ENCODE measurements at places on chromosomes 1 and 21. TPM values are rescaled to one million over a fixed set of nuclear protein-coding genes. Genes with fewer than 3 reads are reported as not detected.

PGBD5 gene
- 14.0 TPM for total RNA-seq

- no peak for DNase-seq
These were observed 36.6 kb downstream of the KIAA0040 start for GRCh38 chr1:175155936-175156335.

GRCh38 chr21:34524646-34525601, 12.9 kb upstream of the KCNE1 start:
- no peak for DNase-seq

GRCh38 chr21:27572696-27573095, 605.8 kb upstream of the ADAMTS5 start:
- DNase-seq, result no peak

STYXL2 gene
- total RNA-seq, result 462 TPM

GRCh38 chr1:180230791-180231505, 884 bp downstream of the LHX4 start:
- peak; percentile 74 for DNase-seq

- DNase-seq, result no peak
These were observed 496.1 kb downstream of the NEGR1 start for GRCh38 chr1:71786218-71786617.

- no peak for DNase-seq
These were observed 17.6 kb upstream of the PLA2G5 start for GRCh38 chr1:20052386-20052785.

NRIP1 gene
- 16.7 TPM for total RNA-seq

LIN28A gene
- total RNA-seq, result not detected

GRCh38 chr1:22071511-22071910, 19.0 kb downstream of the CDC42 start:
- DNase-seq, result no peak

DNA sequence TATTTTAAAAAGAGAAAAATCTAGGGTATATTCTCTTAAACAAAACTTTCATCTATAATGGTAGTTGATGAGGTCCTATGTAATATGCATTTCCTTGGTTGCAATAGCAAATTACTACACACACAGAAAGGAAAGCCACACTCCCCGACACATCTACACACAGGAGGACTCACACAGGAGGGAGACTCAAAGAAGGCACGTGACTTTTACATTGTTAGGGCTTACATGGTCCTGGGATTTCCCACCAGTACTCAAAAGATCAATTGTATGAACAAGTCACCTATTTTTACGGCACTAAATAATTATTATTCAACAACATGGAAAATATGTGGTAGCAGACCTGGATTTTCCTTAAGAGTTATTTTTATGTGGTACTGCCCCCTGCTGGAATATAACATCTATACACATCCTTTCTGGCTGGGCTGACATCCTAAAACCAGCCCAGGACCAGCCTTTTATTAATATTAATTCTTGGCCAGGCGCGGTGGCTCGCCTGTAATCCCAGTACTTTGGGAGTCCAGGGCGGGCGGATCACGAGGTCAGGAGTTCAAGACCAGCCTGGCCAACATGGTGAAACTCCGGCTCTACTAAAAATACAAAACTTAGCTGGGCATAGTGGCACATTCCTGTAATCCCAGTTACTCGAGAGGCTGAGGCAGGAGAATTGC, 33.9 kb upstream of the LGALS8 start:
- DNase-seq, result no peak

- no peak for DNase-seq
These were observed 742 bp upstream of the HSPA13 start for GRCh38 chr21:14383596-14384180.

- no peak for DNase-seq
These were observed 33.2 kb downstream of the OTUD7B start for GRCh38 chr1:149977345-149977744.

CYP4A11 gene
- total RNA-seq, result not detected

BEND5 gene
- 3.2 TPM for total RNA-seq

DNA sequence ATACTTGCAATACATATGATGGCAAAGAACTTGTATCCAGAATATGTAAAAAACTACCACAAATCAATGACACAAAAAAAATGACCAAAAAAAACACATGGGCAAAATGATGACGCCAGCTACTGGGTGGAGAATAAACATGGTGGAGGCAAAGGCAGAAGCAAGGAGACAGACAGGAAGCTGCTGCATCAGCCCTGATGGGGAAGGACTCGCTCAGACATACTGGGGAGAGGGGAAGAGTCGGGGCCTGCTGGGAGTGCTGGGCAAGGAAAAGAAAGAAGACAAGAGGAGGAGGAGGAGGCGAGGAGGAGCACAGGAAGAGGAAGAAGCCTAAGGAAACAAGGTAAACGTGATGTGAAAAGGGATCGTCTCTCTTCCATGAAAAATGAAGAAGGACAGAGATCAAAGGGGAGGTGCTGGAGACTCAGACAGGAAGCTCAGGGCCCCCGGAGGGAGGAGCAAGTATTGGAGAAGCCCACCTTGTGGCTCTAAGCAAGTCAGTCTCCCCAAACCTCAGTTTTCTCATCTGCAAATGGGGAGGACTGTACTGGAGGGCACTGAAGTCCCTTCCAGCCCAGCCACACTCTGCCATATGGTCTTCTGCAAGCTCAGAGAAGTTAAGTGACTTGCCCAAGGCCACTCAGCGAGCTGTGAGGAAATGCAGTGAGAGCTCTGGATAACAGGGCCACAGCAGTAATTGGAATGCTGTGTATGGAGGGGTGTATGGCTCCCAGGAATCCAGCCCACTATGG, 24.2 kb downstream of the OLFML2B start:
- no peak for DNase-seq

- no peak for DNase-seq
These were observed 205.8 kb downstream of the TNR start for GRCh38 chr1:175537571-175537970.

GRCh38 chr1:21607549-21608529, 61.3 kb downstream of the RAP1GAP start:
- peak; percentile 93 for DNase-seq

DNA sequence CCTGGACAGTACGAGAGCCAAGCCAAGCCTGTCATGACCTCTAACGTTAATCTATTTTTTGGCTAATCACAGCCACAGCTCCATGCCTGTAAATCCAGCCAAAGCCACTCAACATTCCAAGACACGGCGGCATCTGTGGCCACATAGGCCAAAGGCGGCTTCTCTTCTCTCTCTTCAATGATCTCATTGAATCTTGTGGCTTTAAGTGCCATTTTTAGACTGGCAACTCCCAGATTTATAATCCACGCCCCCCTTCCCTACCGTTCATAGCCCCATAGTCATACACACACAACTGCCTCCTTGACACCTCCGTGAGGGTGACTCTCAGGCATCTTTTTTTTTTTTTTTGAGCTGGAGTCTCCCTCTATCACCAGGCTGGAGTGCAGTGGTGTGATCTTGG, 5.7 kb upstream of the SELENON start:
- DNase-seq, result no peak

GRCh38 chr1:53470584-53470983, 11.4 kb downstream of the DMRTB1 start:
- no peak for DNase-seq

DNA sequence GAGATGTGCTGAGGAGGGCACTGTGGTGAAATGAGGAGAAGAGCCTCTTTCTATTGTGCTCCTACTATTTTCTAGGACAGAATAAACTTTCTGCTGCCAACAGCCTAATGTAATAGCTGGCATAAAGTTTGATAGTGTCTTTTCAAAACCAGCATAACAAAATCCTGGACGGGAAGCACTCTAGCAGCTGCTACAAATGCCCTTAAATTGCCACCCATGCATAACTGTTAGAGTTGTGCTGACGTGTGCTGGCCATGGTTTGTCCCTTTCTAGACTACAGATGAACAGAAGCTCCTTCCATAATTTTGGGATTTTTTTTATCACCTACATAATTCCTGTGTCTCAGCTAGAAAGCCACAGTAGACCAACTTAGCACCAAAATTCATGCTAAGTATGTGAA, 88.5 kb upstream of the DEPDC1 start:
- no peak for DNase-seq

FALEC gene
- total RNA-seq, result 0.46 TPM

GRCh38 chr21:42195378-42196031, 23.4 kb upstream of the ABCG1 start:
- no peak for DNase-seq

SAMSN1 gene
- 1.9 TPM for total RNA-seq

DNA sequence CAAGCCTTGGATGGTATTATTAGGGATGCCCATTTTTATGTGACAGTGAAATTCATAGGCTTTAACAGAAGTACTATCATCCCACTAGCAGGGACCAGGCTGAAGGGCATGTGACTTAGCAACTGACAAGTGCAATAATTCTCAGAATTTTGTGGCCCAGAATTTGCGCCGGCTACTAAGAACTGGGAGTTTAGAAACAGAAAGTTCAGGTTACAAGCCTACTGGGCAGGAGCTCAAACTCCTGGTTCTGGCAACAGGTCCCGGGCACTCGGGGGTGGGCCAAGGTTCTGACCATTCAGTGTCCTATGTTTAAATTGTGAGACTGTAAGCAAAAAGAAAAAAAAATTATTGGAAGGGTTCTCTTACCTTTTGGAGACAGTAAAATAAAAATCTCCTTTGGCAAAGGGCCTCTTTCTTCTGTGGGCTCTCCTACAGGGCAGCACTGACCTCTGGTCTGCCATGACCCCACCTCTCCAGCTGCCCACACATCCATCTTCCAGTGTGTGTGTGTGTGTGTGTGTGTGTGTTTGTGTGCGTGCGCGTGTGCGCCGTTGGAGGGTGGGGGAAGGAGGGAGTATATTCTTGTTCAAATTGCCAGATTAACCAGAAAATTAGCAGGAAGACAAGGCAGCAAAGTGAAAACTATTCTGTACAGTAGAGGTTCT, 26.1 kb downstream of the IRF2BP2 start:
- DNase-seq, result no peak

LMX1A gene
- 0.22 TPM for total RNA-seq

ATP13A2 gene
- total RNA-seq, result 13.3 TPM

KCNA10 gene
- not detected for total RNA-seq

CLSTN1 gene
- total RNA-seq, result 59.1 TPM

GRCh38 chr1:95730986-95731385, 497.0 kb downstream of the RWDD3 start:
- no peak for DNase-seq

GRCh38 chr21:39094847-39095579, 88.2 kb downstream of the PSMG1 start:
- DNase-seq, result no peak

DNA sequence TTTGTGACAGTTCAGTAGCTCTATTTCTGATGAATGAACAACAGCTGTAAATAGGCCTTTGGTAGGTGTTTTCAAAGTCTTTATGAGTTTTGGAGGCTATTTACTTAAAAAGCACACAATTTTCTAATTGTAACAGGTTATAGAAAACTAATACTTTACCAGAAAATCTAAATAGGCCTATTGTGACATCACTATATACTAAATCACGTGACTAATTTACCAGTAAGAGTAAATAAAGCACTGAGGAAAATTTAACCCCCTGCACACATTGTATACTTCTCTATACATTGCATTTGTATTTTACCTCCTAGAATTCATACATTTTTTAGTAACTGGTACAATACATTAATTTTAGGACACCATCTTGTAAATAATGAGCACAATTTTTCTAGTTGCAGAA, 15.0 kb downstream of the KRTAP26-1 start:
- no peak for DNase-seq

GRCh38 chr1:245209658-245210435, 55.1 kb downstream of the KIF26B start:
- peak; percentile 41 for DNase-seq

GRCh38 chr1:101191049-101191448, 45.8 kb upstream of the S1PR1 start:
- DNase-seq, result no peak

All from cardiac septum (tissue), 1 donor.